Stimulated activated CD4-positive, alpha-beta T cell treated with anti-CD3 and anti-CD28 coated beads, TNF-alpha, amount 100 ng/mL, for 1 hour (primary cell): ENCODE measurements at places on chromosomes 5 and 9.

DNA sequence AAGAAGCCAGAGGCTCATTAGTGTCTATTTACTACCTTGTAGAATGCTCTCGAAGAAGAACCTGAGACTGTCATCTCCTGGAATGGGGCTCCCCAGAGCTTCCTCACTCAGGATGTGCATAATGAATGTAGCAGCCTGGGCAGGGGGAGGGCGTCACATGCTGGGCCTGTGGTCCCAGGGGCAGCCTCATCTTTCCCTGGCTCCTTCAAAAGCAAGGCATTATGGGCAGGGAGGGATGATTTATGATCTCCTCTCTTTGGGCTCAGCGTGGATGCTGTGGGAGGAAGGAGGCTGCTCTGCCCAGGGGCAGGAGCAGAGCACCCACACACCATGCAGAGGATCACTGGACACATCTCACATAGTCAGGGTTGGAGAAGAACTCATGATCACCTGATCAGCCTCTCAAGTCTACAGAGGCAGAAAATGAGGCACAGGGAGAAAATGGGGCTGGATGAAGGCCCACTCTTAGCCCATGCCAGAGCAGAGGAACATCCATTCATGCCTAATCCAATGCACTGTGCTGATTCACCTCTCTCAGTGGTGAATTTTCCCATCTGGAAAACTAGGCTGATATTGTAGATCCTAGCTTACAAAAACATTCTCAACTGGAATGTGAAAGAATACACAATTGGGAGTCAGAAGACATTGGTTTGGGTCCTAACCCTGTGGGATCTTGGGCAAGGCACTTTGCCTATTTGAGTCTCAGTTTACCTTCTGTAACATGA is 173.7 kb downstream of the CARTPT start:
- no peak for DNase-seq

- DNase-seq = no peak
Observed at GRCh38 chr5:83471405-83472212, at the start of gene VCAN. VCAN (plus strand) TSS chr5:83471744; CDS start chr5:83483519, 11,775 bp downstream.

GRCh38 chr5:54589786-54590185 is 72.2 kb downstream of the SNX18 start:
- DNase-seq = no peak

DNA sequence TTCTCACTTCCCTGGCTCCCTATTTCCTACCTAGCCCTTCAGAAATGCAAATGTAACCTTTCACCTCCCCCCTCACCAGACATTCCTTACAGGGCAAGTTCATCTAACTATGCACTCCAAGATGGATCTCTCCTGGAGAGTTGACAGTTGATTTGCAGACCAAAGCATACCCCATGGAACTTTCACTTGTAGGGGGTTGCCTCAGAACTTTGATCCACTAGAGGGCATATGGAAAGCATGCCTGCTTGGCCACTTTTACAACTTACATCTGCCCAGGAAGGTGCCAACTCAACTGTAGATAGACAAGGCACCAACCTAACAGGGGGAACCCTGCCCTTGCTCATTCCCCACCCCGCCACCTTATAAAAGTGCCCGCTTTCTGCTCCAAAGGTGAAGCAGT is 187.8 kb downstream of the NXNL2 start:
- no peak for DNase-seq

- DNase-seq = no peak
Observed at GRCh38 chr9:3962496-3962895, 337.4 kb downstream of the GLIS3 start.

DNA sequence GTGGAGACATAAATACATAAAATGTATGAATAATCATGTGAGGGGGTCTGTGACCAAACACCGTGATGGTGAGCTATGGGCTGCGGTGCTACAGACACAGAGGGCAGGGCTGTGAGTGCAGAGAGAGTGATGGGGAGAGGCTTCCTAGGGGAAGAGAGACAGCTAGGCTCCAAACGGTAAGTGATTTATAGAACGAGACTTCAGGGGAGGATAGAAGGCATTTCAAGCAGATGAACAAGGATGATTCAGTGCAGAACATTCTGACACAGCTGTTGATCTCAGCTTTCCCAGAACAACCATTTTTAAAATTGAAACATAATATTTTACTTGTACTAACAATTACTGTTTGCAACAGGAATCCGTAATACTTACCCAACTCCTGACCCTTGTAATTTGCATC is 100.7 kb downstream of the GAS1 start:
- no peak for DNase-seq

- DNase-seq = no peak
Observed at GRCh38 chr9:107810461-107810961, 320.9 kb upstream of the KLF4 start.

DNA sequence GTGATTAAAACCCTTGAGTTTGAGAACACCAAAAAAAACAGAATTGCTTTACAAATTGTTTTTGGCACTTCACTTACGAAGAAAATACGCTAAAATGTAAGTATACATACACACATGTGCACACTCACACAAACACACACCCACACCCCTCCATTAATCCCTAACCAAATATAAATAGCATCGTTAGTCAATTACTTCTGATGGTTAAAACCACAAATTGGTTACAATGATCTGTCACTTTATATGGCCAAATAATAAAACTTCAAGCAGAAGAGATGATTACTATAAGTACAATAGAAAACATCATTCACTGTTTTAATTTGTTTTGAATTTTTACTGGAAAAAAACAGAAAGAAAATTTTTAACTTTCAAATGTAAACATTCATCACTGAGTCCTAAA is 103.5 kb downstream of the NFIB start:
- no peak for DNase-seq

DNA sequence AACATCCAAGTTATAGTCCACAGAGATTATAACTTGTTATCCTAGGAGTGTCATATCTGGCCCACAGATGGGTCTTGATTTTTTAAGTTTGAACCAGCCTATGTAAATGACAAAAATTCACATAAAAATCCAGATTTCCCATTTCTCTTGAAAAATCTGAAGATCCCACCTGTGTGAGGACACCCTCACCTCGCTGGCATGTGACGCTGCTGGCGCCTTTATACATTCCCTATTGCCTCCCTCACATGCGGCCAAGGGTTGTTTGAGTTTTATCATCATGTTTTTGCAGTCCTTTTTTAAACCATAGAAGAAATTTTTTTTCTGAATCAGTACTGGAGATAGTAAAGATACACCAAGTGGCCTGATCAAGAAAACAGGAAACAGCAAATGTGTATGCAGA is 25.9 kb upstream of the PPP1R2B start:
- no peak for DNase-seq

DNA sequence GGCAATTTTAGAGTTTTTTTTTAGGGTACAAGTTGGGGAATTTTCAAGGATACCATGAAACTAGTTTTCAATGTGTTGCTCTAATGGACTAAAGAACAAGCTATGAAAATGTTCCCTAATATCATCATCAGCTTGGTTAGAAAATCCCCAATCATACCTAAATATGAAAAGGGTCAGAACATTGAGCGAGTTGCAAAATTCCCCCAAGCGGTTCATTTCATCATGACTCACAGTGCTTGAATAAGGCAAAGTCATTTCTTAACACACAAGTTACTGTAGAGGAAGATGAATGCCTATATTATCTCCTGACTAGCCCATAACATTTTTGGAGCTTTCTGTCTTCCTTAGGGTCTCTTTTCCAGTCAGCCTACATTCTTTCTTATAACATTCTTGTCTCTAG is 62.7 kb downstream of the ST8SIA4 start:
- no peak for DNase-seq

GRCh38 chr5:173453167-173453566 is 125.0 kb upstream of the STC2 start:
- DNase-seq = no peak
